ENCODE measurements at places on chromosomes 2 and 18.

- DNase-seq = no peak
Measured at GRCh38 chr2:224775647-224776046, 59.5 kb upstream of the CCDC195 start.

GRCh38 chr2:100560216-100560830 lies 2.5 kb upstream of the PDCL3 start:
- DNase-seq = no peak

GRCh38 chr2:31992025-31992579 lies 18.7 kb downstream of the MEMO1 start:
- DNase-seq = no peak

DNA sequence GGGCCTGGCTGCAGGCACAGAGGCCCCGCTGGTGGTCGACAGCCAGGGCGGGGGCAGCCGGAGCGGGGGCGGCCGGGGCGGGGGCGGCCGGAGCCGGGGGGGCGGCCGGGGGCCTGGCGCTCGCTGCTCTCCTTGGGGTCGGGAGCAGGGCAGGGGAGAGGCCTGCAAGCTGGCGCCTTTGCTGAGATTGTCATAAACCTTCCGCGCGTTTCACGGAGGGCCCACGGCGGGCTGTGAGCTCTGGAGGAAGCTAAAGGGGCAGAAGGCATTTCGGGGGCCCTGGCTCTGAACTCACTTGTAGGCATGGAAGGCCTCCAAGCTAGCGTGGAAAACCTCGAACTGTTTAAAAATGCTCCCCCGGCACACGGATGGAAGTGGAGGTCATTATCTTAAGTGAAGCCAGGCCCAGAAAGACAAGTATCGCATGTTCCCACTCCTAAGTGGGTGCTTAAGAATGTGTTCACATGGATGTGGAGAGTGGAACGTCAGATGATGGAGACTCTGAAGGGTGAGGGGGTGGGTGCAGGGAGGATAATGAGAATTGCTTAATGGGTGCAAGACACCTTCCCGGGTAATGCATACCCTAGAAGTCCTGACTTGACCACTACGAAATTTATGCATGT lies 629 bp downstream of the PRELID3A start:
- no peak for DNase-seq

GRCh38 chr2:8223695-8224346 lies 458.0 kb upstream of the ID2 start:
- no peak for DNase-seq

Data from CD8-positive, alpha-beta T cell (primary cell).